ENCODE measurements at places on chromosomes 1 and 21.

DNA sequence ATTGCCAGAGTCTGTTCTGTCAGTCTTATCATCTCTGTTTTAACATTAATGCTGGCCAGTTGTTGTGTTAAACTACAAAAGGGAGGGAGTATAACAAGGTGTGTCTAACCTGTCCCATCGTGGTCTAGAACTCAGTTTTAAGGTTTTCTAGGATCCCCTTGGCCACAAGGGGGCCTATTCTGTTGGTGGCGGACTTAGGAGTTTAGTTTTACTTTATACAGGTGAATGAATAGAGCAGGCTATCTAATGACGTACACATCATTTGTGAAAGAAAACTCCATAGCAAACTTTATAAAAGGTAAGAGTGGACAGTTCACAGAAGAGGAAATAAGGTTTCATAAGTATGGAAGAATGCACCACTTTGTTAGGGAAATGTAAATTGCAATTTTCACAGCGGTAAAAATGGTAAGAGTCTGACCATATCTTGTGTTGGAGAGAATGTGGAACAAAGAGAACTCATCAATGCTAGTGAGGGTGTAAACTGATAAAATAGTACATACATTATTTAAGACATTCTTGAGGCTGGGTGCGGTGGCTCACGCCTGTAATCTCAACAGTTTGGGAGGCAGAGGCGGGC lies 2.5 kb upstream of the ATF6 start:
- H3K4me1 ChIP-seq: peaks cover 32% of the 10 kb centered on the region
- DNase-seq: peak; percentile 23
- H3K27me3 ChIP-seq: no peaks in the 10 kb centered on the region
- H3K36me3 ChIP-seq: peaks cover 5% of the 10 kb centered on the region
- no peak overlapping the region for H3K4me3 ChIP-seq

DNA sequence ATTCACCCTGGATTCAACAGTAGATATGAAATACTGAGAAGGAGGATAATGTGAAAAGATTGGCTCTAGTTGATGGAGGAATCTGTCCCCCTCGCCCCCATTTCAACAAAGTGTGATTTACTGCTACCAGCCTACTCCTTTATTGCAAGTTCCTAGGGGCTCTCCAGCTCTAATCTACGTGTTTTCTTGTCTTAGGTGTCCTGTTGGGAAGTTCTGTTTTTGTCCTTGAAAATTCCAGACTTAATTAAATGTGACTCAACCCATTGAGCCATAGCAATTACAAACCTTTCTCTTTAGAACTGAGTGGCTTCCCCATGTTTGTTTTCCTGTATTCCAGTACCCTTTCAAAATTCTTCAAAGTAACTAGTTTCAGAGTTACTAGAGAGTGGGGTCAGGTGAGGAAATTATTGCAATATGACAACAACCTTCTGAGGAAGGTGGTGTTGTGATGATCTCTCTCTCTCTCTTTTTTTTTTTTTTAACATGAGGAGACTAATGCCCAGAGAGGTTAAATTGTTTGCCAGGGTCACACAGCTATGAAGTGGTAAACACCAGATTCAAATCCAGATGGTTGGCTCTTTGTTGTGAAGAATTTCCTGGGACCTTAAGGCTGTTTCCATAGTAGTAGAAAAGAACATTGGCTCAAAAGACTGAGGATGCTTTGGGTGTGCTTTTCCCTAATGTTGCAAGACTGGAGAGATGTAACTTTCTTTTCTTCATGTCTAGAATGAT lies 3.5 kb downstream of the RGL1 start:
- DNase-seq: no peak
- no peak overlapping the region for H3K4me3 ChIP-seq
- no peak overlapping the region for H3K27ac ChIP-seq
- no peaks in the 10 kb centered on the region for H3K36me3 ChIP-seq
- H3K27me3 ChIP-seq: no peaks in the 10 kb centered on the region
- no peaks in the 10 kb centered on the region for H3K4me1 ChIP-seq

DNA sequence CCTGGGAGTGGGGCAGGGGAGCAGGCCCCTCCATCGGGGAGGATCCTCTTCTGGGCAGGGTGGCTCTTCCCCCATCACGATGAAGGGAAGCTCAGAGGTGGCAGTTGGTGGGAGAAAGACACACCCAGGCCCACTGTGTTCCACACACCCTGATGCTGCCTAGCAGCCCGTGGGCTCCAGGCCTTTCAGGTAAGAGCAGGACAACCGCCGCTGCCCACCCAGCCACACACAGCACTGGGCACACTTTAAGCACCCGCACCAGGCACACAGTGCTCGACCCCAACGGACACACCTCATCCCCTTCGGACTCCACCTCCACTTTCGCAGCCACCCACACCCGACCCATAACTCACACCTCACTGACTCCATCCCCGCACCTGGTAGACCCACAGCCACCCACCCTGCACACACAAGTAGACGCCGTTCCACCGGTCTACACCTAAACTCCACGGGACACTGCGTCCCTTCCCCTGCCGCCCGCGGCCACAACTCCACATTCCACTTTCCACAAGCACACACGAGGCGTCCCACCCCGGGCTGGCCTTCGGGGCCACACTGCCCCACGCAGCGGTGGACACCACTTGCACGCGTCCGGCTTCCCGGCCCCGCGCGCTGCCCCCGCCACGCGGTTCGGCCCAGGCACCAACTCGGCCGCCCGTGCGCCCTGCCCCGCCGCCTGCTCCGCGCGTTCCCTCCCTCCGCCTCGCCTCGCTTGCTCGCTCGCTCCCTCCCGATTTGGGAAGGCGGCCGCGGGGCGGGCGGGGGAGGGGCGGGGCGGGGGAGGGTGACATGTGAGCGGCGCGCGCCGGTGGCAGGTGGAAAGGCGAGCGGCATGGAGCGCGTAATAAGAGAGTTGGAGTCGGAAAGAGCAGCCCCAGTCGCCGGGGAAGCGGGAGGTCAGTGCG lies at the start of gene KCNQ4:
TSS of gene KCNQ4 (plus strand) at position 787 of the 905 bp plus-strand sequence. CDS start 307 bp downstream, outside the sequence.
- H3K27ac ChIP-seq: no peak within 1 kb of the TSS
- no peaks in the 10 kb centered on the region for H3K27me3 ChIP-seq
- H3K4me3 ChIP-seq: no peak within 1 kb of the TSS
- H3K4me1 ChIP-seq: no peaks in the 10 kb centered on the region
- no peak for DNase-seq
- no peaks in the 10 kb centered on the region for H3K36me3 ChIP-seq

GRCh38 chr21:32424674-32425073 lies 12.2 kb downstream of the EVA1C start:
- H3K4me3 ChIP-seq: no peak overlapping the region
- no peaks in the 10 kb centered on the region for H3K36me3 ChIP-seq
- no peaks in the 10 kb centered on the region for H3K4me1 ChIP-seq
- DNase-seq: no peak

GRCh38 chr1:33275195-33275594 lies 18.9 kb downstream of the ZNF362 start:
- no peak for DNase-seq
- H3K27me3 ChIP-seq: no peaks in the 10 kb centered on the region
- H3K4me1 ChIP-seq: no peaks in the 10 kb centered on the region
- H3K27ac ChIP-seq: no peak overlapping the region
- peaks cover 72% of the 10 kb centered on the region for H3K36me3 ChIP-seq
- no peak overlapping the region for H3K4me3 ChIP-seq

DNA sequence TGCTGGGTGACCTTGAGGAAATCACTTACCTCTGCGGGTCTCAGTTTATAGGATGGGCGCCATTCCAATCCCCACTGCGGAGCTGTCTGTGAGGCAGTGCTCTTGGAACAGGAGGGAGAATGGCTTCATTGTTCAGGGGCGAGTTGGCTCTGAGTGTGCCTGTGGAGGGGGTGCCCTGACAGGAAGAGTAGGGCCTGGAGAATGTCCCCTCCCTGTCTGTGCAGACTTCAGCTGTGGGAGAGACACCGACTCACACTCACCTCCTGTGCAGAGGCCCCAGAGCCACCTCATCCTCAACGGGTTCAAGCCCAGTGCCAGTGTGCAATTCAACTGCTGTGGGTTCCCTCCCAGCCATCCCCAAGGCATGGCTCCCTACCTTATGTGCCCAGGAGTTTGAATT lies 17.1 kb downstream of the ADORA1 start:
- no peak overlapping the region for H3K27ac ChIP-seq
- peaks cover 30% of the 10 kb centered on the region for H3K27me3 ChIP-seq
- no peak for DNase-seq
- H3K4me3 ChIP-seq: no peak overlapping the region
- H3K36me3 ChIP-seq: no peaks in the 10 kb centered on the region

GRCh38 chr21:32096411-32096810 lies 182.4 kb downstream of the MIS18A start:
- H3K4me1 ChIP-seq: no peaks in the 10 kb centered on the region
- H3K4me3 ChIP-seq: no peak overlapping the region
- H3K36me3 ChIP-seq: no peaks in the 10 kb centered on the region
- no peak overlapping the region for H3K27ac ChIP-seq

DNA sequence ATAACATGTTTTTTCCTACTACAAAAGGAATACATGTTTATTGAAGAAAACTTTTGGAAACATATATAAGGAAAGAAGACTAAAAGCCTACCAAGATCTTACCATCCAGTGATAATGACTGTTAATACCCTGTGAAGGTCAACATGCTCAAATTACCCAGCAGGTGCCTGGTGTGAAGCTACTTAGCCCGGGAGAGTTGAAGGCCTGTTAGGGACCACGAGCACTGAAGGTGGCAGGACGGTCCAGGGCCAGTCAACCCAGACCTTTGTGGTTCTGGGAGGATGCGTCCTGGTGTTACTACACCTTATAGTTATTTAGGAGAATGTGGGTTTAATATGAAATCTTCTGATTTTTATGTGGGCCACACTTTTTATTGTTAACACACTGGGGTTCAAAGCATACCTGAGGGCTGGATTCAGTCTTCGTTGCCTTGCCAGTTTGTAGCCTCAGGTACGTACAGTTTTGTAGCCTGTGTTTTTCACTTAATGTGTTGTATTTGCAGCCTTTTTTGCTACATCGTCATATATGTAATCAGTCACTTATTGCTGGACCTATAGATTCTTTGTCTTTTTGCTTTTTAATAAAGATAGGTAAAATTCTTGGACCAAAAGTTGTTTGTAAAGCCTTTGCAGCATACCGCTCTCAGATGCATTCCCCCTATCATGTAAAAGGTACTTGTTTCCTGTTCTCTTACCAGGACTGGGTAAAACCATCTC lies 9.8 kb downstream of the ITSN1 start:
- no peaks in the 10 kb centered on the region for H3K4me1 ChIP-seq
- DNase-seq: no peak
- no peaks in the 10 kb centered on the region for H3K36me3 ChIP-seq
- H3K27ac ChIP-seq: no peak overlapping the region
- no peak overlapping the region for H3K4me3 ChIP-seq

GRCh38 chr1:233367057-233367803 lies 39.7 kb downstream of the MAP3K21 start:
- H3K27me3 ChIP-seq: peaks cover 11% of the 10 kb centered on the region
- H3K4me1 ChIP-seq: no peaks in the 10 kb centered on the region
- DNase-seq: no peak
- no peak overlapping the region for H3K27ac ChIP-seq
- H3K4me3 ChIP-seq: no peak overlapping the region
